ENCODE measurements at places on chromosomes 11 and 22. TPM values are rescaled to one million over a fixed set of nuclear protein-coding genes. Genes with fewer than 3 reads are reported as not detected.

Gene NFAM1
- 0.29 TPM for total RNA-seq

DNA sequence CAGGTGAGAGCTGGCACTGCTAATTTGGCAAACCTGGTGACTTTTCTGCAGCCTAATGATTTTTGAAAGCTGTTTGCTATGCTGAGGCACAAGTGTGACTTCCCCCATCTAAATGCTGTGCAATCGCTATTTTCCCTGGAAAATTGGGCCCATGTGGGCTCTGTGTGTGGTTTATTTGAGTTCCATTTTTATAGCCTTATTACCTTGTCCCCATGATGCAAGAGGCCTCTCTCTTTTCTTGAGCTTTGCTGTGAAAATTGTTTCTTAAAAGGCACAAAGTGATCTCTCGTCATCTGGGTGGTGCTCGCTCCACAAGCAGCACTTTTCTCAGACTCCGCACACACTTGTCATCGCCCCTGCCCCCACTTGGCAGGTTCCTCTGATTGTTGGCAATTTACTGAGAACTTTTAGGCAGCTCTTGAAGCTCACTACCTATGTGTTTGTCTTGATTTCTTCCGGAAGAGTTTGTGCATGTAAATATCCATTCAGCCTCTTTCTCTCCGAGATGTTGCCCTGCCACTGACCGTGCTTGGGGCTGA lies 24.9 kb downstream of the BMAL1 start:
- DNase-seq = no peak

Gene LDHAL6A
- total RNA-seq = 0.20 TPM

DNA sequence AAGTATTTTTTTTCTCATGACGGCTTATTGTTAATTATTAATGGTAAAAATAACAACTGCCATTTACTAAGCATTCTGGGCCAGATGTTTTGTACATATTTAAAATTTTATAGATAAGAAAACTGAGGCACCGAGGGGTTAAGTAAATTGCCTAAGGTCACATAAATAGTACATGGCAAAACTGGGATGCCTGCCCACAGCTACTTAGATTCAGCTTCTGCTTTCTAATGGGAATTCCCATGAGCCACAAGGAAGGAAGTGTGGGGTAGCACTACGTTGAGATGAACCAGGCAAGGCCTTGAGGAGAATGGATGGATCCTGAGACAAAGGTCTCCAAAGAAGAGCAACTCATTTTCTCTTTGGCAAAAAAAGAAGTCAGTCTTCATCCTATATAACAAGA lies 11.9 kb upstream of the PHF21A start:
- no peak for DNase-seq

Gene APOBEC3A
- not detected for total RNA-seq

DNA sequence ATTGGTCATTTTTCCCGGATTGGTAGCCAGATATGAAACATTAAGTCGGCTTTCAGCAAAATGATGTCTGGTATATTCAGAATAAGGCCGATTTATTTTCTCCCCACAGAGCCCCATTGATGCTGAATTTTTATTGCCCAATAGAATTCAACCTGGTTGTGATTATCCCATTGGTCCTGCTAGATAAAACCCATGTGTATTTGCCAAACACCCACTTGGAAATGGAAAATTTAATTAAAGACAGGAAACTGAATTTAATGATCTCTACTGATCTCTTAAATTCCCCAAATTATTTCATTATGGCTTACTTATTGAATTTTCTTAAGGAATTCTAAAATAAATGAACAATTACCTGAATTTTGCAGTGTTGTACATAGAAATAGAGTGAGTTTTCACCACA lies 609.8 kb downstream of the NTM start:
- no peak for DNase-seq

DNA sequence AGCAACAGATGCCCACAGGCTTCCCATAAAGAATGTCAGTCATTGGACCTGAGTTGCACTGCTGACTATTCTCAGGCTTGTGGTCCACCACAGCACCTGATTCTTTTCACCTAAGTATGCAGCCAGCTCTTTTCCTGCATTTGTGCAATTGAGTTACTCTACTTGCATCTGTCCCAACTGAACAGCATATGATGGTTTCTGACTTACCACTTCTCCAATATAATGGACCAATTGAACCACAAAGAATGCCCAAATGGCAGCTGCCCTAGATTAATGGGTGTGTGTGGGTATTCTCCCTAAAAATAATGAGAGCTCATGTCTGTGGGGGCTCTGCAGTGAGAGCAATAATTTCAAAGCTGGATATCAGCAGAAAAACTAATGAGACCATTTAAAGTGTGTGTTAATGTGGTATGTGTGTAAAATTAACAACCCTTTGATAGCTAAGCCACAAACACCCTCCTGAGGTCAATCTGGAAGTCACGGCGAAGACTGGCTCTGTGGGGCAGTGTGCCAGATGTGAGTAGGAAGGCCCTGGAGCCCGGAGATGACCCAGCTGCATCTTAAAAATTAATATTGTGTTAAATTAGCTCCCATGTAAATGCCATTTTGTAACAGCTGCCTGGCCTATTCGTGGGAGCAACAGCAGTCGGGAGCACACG lies 43.8 kb downstream of the SC5D start:
- no peak for DNase-seq

Gene OR8D4
- total RNA-seq = not detected

Gene CHST1
- total RNA-seq = not detected

Gene HBG1
- total RNA-seq = not detected

Gene SCGB1A1
- not detected for total RNA-seq

Gene SULT4A1
- total RNA-seq = not detected

DNA sequence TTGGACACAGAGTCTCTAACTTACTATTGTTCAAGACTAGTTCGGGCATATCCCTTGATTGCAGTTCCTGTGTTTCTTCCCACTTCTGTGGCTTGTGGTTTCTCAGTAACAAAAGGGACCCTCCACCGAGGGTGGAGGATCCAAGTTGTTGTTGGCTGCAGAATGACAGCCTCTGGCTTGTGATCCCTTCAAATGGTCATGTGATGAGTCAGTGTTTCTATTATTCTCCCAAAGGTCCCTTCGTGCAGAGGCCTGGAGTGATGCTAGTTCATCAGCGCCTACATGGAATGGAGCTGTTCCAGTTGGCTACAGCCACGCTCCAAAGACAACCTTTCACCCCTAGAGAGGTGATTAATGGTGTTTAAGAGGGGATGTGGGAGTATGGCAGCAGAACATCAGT lies 2.6 kb upstream of the VWCE start:
- DNase-seq = no peak

Gene SAA2
- not detected for total RNA-seq

DNA sequence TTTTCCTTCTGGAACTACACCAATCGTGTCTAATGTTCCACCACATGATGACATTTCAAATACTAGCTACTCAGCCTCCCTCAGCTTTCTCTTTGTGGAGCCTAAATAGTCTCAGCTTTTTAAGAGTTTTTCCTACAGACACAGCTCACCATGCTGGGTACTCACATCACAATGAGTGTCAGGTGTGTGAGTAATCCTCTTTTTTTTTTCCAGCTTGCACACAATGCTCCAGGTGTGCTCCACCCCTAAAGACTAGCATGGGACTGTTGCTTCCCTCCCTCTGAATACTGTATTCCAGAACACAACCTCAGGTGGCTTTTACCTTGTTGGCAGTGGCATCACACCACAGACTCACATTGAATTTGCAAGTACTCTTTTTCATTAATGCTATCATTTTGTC lies 11.7 kb downstream of the BTG4 start:
- DNase-seq = no peak
